Stimulated activated CD4-positive, alpha-beta T cell treated with anti-CD3 and anti-CD28 coated beads, Interleukin-1b, Interleukin-23, amount 100 ng/mL, for 1 hour (primary cell): ENCODE measurements at places on chromosomes 3 and 15.

- DNase-seq = no peak
Measured at GRCh38 chr3:10411598-10412332, 90.9 kb upstream of the SEC13 start.

- no peak for DNase-seq
Measured at GRCh38 chr3:78845605-78846004, 922.2 kb downstream of the ROBO1 start.

- no peak for DNase-seq
Measured at GRCh38 chr3:13549623-13550422, 898 bp downstream of the FBLN2 start.

DNA sequence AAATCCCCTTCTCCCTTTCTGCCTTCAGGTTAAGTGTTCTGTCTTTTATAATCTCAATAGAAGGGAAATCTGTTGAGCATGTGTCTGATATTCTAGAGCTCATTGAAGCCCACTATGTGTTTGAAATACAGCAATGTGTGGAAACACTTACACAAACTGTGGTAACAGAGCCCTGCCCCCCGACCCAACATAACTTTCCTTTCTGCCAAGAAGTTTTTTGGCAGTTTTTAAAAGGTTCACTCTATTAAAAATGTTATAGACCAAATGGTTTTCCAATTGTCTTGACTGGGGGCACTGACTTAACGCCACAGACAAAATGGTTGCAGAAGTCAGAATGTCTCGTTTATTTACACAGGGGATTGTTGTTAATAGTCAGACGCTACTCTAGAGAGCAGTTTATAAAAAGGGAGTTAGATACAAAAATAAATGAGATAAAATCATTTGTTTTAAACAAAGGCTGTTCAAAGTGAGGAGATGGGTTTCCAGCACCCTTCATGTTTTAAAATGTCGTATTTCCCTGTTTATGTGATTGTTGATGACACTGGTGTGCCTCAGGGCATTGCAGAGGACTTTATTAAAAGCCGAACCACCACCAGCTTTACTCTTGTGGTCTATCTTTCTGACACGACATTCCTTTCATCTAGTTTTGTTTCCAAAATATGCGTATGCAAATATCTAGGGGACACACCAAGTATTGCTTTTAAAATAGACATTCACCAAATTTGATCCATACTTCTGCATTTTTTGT lies 26.7 kb upstream of the GREM1 start:
- no peak for DNase-seq

DNA sequence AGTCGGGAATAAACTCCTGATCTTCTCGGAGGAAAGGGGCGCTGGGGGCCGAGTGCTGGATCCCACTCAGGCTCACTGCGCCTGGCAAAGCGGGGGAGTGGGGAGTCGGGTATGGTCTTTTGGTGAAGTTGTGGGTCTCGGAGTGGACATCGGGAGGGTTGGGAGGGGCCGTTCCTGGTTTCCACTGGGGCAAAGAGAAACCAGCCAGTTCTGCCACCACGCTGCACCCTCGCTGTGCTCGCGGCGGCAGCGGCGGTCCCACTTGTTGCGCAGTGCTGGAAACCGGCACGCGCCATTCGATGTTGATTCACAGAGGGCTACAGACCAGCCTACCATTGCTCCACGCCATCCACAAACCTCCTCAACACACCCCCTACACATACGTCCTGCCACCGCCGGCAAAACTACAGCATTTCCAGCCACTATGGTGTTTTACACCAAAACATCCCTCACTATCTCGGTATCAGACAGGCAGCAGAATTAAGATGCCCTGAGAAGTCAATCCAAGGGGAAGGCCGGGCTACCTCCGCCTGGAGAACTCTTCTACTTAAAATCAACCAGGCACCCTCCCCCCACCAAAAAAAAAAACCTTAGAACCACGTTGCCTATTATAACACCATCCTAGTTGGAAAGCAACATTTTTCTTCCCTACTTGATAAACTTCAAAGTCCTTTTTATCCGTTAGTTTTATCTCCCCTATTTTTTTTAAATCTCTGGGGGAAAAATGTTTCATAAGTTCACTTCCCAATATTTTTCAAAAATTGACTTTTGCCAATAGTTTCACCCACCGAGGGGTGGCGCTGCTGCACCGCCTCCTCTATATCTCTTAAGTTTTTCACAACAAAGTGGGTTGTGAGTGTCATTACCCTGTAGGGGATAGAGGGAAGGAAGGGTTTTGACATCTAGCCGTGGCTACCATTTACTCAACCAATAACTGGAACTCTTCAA lies 3.6 kb downstream of the BCL6 start:
- peak; percentile 70 for DNase-seq

GRCh38 chr15:56968821-56969220 lies 50.4 kb downstream of the TCF12 start:
- DNase-seq = no peak

GRCh38 chr3:89690646-89691045 lies 583.2 kb downstream of the EPHA3 start:
- DNase-seq = no peak

GRCh38 chr15:53218666-53219580 lies 428.8 kb upstream of the ONECUT1 start:
- DNase-seq = no peak

DNA sequence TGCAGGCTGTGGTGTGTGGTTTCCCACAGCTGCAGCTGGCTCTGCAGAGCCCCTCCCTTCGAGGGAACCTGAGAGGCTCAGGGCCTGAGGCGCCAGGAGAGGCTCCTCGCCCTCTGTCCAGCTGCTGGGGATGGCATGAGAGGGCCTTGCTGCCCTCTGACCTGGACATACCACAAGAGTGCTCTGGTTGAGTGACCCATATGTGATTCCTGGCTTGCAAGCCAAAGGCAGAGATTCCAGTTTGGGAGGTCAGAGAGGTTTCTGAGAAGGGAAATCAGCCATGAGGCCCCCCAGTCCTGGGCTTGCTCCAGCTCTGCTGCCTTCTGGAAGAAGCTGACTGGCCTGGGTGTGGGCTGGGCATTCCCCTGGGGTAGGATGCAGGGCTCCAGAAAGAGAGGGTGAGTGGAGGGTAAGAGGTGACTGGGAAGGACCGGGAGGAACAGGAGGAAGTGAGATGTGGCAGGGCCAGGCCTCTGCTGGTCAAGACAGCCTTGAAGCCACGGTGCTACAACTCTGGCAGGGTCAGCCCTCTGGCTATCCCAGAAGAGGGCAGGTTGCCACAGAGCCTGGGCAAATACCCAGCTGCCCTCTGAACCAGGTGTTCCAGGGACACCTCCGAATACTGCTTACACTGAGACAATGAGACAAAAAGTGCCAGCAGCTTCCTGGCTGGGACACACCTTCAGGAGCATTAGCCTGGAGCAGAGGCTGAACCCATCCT lies 16.0 kb upstream of the SRP14 start:
- no peak for DNase-seq

DNA sequence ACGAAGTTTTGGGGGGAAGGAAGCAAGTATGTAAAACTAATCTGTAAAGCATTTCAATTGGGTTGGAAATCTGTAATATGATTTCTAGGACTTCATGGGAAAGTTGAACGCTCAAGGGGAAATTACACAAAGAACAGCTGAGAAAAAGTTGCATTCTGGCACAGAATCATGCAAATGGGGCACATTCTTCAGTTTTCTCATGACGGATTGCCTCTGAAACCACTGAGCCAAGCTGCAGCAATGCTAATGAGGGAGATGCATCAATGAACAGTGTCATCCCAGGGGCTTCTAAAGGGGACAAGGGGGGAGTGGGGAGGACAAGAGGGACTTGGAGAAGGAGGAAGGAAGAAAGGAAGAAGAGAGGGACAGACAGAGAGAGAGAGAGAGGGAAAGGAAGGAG lies 291.4 kb upstream of the ATP11B start:
- DNase-seq = no peak

DNA sequence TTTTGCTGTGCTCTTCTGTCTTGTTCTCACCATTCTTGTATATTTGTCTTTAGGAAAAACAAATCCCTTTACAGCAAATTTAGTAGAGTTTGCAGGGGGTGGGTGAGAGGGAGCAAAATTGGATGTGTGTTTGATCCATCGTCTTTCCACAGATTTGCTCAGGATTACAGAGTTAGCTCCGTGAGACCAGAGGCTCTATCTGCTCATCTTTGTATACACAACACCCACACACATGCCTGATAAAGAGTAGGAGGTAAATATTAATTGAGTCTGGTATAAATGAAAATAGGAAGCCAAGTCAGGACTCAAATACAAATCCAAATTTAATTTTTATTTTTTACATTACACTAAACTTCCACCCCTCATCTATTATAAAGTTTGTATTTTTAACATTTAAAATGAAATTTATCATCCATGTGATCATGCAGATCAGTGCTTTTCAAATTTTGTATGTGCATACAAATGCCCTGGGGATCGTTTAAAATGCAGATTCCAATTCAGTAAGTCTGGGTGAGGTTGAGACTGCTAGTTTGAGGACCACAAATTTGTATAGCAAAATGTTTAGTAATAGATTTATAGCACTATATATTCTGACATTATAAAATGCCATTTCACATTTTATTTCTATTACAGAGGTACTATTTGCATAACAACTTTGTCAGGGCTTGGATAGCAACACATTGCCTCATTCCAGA lies 326.7 kb downstream of the LSAMP start:
- DNase-seq = no peak

GRCh38 chr15:60095711-60096110 lies 91.6 kb downstream of the FOXB1 start:
- DNase-seq = no peak

GRCh38 chr3:170309046-170309445 lies 48.5 kb upstream of the SKIL start:
- DNase-seq = no peak

DNA sequence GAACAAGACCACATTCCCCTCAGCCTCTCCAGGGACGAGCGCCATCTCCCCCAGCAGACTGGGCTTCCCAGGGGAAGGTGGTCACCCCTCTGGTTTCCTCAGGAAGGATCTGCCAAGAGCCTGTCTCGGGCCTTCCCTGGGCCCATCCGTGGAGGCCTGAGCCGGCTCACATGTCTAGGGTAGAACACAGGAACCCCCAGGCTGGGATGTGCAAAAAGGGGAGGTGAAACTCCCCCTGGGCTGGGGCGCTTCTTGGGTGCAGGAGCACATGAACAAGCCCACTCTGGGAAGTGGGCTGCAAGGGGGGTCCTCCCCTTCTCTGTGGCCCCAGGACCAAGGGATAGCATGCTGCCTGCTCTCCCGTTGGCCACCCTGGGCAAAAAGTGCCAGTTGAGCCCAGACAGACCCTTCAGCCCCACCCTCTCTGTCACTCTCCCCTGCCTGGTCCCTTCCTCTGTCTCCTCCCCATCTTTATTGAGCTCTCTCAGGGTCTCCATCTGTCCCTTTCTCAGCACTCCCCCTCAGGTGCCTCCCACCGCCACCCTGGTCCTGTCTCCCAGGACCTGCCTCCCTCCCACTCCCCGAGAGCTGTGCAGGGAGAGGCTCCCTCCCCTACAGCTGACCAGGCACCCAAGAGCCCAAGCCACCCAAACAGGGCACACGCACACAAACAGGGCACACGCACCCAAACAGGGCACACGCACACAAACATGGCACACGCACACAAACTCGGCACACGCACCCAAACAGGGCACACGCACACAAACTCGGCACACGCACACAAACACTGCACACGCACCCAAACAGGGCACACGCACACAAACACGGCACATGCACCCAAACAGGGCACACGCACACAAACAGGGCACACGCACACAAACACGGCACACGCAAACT lies 864 bp downstream of the SEMA3G start:
- DNase-seq = no peak

GRCh38 chr15:98035577-98036010 lies 75.1 kb downstream of the ARRDC4 start:
- no peak for DNase-seq

- DNase-seq = no peak
Measured at GRCh38 chr3:169105561-169105960, 558.0 kb downstream of the MECOM start.

GRCh38 chr3:59816312-59816711 lies 766.5 kb upstream of the CFAP20DC start:
- DNase-seq = no peak

GRCh38 chr3:72042397-72043203 lies 257.7 kb upstream of the PROK2 start:
- no peak for DNase-seq

- no peak for DNase-seq
Measured at GRCh38 chr3:47347217-47347801, 33.5 kb upstream of the PTPN23 start.

GRCh38 chr3:172751175-172751704 lies 714 bp downstream of the ECT2 start:
- DNase-seq = no peak

DNA sequence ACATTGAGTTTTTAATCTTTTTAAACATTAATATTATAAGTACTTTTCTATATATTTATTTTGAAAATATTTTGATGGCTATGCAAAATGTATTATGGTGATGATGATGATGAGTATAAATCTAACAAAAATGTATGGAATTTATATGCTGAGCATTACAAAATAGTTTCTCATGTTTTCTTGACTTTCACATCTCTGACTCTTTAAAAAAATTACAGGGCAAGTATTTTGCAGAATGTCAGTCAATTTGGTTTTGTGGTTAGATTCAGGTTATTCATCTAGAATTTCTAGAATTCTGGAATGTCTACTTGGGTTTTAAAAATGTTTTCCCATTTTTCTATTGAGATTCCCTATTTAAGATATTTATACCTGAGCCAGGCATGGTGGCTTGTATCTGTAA lies 41.7 kb upstream of the ANP32A start:
- DNase-seq = no peak

- DNase-seq = no peak
Measured at GRCh38 chr3:82100378-82100777, 338.9 kb upstream of the GBE1 start.

- no peak for DNase-seq
Measured at GRCh38 chr3:126347543-126348161, 9.6 kb downstream of the KLF15 start.

- DNase-seq = no peak
Measured at GRCh38 chr3:186090901-186091300, 18.0 kb downstream of the ETV5 start.

DNA sequence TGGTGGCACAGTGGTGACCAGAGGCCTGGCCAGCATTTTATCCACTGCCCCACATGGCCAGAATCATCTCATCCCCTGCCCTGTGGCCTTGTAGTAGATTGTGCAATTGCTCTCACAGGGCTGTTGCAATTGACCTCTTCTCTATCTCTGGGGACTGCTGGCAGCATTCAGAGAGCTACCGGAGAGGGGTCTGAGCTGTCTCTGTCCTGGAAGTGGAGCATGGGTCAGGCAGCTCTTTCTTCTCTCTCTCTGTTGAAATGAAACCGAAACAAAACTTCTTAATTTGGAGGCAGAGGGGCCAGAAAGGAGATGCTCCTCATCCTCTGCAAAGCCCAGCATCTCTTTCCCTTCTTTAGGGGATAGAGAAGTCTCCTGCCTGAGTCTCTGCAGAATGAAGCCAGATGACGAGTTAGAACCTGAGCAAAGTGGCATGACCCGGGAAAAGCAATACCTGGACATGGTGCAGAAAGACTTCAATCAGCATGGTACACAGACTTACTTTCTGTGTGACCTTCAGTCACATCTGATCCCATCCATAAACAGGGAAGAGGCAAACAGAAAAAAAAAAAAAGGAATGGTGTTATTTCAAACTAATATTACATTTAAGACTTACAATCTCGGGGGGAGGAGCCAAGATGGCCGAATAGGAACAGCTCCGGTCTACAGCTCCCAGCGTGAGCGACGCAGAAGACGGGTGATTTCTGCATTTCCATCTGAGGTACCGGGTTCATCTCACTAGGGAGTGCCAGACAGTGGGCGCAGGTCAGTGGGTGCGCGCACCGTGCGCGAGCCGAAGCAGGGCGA lies 144.5 kb upstream of the BCL6 start:
- no peak for DNase-seq
